ENCODE measurements at places on chromosomes 13 and 19.

DNA sequence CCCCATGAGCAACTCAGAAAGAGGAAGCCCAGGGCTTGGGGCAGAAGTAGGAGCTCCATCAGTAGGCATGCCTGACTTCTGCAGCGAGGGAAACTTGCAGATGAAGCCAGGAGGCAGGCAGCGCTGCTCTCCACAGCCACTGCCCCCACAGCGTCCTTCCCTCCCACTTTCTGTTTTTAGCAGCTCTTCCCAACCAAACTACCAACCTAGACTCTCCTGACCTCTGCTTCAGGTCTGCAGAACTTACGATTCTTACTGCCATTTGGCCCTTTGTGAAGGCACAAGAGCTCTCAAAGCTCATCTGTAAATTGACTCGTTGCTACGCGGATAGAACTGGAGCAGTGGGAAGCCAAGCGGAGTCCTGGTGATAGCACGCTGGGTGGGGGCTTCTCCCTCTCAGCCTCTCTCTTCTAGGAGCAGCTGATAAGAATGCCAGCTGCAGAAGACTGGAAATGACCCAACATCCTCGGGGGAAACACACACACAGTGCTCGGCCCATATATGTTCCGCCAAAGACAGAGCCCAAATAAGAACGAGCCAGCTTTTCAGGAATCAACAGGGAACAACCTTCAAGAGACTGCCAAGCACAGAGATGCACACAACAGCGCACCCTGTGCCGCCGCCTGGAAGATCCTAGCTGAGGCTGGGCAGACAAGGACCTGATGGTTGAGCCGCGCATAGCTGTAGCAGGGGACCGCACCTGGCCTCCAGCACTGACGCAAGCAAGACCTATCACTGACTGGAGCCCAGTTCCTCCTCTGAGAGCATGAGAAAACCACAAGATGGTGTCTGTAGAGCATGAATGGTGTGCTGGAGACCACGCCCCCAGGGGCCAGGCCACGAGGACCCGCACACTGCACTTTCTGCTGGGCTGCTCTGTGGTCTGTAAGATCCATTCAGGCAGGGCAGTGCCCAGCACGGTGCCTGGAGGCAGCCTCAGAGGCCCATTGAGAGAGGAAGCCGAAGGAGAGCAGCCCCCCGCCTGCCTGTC, 15.9 kb upstream of the SLC35E1 start:
- no peak for DNase-seq

GRCh38 chr13:74346960-74347359, 212.8 kb upstream of the KLF12 start:
- DNase-seq = no peak

GRCh38 chr13:30639671-30640070, 22.0 kb downstream of the USPL1 start:
- DNase-seq = no peak

DNA sequence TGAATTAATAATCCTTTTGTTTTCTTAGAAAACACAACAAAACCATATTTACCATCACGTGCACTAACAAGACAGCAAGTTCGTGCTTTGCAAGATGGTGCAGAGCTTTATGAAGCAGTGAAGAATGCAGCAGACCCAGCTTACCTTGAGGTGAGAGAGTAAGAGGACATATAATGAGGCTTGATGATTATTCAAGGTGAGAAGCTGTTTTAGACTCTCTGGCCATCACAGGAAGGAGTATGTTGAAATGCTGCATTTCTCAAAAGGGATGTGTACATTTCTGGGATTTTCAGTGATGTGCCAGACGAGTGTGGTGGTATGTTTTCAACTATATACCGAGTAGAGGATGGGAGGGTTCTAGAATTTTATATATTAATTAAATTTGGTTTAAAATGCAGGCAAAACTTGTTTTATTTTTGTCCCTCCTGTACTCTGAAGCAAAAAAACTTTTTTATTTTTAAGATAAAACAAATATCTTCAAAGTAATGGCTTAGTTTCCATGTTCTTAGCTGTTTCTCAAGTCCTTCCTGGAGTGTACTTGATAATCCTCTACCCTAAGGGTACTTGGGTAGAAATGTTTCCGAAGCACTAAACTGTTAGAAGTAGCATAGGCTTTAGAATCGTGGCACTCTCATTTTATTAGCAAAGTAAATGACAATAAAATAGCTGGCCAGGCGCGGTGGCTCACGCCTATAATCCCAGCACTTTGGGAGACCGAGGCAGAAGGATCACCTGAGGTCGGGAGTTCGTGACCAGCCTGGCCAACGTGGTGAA, 51.1 kb downstream of the N4BP2L1 start:
- DNase-seq = no peak

GRCh38 chr19:1591421-1592023, 1.1 kb downstream of the MBD3 start:
- DNase-seq = no peak

DNA sequence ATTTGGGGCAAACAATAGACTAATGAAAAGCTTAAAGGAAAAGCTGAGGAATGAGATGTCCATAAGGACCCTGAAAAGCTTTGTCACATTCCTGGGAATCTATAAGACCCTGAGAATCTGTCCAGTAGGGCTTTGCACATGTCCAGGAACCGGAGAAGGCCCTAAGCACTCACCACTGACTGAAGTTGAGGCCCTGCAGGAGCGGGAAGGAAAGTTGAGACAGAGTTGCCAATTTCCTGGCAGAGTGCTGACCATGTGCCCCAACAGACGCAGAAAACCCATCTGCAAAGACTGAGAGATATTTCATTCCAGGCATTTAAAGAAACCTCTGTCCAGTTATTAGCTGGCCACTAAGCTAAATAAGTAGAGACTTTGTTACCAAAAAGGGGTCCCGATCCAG, 890.5 kb downstream of the UQCRFS1 start:
- DNase-seq = no peak

- no peak for DNase-seq
These were observed 4.7 kb upstream of the MYBPC2 start for GRCh38 chr19:50427997-50428425.

DNA sequence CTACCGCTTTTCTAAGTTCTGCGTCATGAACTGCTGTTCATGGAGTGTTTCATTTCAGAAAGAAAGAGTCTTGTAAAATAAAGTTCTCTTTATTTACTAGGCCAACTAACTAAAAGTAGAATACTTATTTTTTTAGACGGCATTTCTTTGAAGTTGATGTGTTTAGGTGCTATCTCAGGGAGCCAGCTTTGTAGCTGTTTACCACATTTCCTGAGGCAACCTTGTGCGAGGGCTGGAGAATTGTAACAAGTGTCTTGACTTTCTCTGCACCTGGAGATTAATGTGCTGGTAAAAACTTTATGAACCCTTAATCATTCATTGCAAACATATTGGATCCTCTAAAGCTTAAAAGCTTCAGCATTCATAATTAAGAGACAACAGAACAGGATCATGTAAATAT, 229.3 kb downstream of the GPC6 start:
- DNase-seq = no peak

DNA sequence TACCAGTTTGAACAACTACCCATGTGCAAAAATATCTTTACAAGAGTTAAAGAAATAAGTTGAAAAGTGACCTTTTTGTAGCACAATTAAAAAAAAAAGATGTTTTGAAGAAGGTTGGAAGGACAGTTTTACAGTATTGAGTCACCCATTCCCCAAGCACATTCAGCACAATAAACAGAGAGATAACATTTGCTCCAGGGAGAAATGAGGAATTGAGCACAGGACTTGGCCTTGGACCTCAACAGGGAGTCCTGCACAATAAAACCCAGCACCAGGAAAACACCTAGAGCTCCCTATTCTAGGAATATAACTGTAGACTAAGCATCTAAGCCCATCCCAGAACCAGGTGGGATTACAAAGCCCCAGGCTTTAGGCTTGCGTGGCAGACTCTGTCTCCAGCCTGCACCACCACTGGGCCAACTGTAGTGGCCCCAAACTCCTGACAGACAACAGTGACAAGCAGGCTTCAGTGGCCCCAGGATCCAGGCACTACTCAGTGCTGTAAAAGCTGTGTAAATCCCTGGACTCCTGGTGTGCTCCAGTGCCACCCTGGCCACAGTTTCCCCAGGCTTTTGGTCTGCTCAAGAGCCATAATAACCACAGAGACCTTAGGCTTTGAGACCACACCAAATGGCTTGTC, 857.2 kb downstream of the SLITRK1 start:
- no peak for DNase-seq

- no peak for DNase-seq
These were observed 7.9 kb downstream of the VASP start for GRCh38 chr19:45515081-45515624.

DNA sequence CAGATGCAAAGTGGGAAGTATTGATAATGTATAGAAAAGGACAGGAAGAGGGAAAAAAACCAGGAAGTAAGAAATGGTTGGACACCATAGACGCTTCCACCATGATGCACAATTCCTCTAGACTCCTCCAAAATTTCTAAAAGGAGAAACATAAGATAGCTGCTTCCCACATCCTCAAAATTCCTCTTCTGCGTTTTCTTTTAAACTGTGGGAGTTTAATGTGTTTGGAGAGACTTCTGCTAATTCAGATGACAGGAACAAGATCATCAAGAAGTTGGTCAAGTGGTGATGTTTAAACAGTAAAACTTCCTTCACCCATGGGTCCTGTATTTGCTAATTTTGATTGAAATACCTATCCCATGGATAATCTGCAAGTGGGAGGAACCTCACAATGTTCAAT, 130.2 kb downstream of the IRS2 start:
- DNase-seq = no peak

- DNase-seq = no peak
These were observed 178.3 kb downstream of the EFNB2 start for GRCh38 chr13:106357198-106357597.

DNA sequence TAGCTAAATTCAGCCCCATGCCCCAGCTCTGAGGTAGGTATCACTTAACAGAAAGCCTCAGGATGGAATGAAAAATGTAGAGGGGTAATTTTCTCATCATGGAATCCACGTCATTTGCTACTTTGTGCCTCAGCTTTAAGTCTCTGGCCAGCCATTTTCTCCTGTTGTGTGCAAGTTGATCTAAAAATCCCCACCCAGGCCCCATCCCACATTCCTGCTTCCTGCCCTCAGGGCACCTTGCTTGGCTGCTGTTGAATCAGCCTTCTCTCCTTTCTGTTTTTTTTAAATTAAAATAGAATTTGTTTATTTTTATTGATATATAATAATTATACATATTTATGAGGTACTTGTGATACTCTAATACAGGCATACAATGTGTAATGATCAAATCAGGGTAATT, 179.9 kb upstream of the TSHZ3 start:
- DNase-seq = no peak

DNA sequence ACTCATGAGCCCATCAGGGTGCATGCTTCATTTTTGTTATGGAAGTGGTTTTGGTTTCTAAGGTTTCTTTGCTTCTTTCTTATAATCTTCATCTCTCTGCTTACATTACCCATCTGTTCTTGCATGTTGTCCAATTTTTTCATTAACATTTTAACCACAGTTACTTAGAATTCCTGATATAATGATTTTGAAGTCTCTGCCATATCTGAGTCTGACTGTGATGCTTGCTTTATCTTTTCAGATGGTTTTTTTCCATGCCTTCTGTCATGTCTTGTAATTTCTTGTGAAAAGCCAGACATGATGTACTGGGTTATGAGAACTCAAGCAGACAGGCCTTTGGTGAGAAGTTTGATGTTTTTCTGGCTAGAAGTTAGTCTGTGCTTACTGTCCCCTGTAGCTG, 8.0 kb upstream of the ARGLU1 start:
- DNase-seq = no peak

- DNase-seq = no peak
These were observed 113.5 kb downstream of the FOXO1 start for GRCh38 chr13:40552895-40553294.

DNA sequence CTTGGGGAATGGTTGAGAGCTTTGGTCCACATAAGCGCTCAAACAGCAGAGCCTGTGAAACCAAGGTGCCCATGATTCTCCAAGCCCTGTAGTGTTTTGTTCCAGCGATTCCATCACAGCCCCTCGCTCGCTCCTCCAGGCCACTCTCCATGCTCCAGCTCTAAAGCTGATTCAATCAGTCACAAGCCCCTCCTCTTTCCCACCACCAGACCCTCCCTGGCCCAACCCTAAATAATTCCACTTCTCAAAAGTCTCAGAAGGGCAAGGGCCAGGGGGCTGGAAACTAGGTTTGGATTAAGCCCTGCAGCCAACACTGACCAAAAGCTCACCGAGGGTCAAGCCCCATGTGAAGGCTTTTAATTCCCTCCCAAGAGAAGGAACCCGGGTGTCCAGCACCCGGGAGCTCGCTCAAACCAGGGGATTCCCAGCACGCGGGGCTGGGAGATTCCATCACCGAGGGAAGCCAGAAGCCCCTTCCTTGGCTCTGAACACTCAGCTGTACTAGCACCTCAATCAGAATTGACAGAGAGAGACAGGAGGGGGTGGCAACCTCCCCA, 1.5 kb downstream of the ZNF296 start:
- no peak for DNase-seq

GRCh38 chr13:111327730-111328573, 7.5 kb downstream of the TEX29 start:
- no peak for DNase-seq

- no peak for DNase-seq
These were observed 13.7 kb downstream of the FAM124A start for GRCh38 chr13:51235756-51236490.

DNA sequence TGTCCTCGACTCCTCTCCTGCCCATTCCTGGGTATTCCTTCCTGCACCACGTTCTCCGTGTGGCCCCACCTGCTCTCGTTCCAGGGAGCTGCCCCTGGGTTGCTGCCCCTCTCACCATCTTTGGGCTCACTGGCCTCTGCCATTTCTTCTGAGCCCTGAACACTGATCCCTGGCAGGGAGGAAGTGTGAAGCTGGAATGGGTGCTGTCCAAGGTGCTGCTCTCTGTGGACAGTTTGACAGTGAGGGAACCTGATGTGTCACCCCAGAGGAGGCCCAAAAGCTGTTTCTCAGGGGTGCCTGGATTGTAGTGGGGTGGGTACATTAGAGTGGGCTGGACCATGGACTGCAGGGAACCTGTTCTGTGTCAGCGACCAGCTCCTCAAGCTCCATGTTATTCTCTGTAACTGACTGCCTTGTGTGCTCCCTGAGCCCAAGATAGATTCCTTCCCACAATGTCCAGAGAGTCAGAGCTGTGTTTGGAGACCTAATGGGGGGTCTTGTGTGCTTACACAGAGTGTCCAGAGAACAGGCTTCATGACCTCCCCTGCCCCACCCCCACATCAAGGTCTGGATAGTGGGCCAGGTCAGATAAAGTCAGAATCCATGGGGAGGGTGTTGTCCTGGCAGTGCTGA, 7.2 kb upstream of the CEACAM8 start:
- DNase-seq = no peak

Data from stimulated activated CD4-positive, alpha-beta T cell treated with anti-CD3 and anti-CD28 coated beads, Interleukin-1b, Interleukin-23, amount 100 ng/mL, for 1 hour (primary cell).